CD4-positive, alpha-beta T cell treated with Interleukin-15 for 1 hour (primary cell): ENCODE measurements at places on chromosomes 5 and 9.
A peak's percentile ranks its signal among the peaks of the same experiment; 100 is the strongest.

DNA sequence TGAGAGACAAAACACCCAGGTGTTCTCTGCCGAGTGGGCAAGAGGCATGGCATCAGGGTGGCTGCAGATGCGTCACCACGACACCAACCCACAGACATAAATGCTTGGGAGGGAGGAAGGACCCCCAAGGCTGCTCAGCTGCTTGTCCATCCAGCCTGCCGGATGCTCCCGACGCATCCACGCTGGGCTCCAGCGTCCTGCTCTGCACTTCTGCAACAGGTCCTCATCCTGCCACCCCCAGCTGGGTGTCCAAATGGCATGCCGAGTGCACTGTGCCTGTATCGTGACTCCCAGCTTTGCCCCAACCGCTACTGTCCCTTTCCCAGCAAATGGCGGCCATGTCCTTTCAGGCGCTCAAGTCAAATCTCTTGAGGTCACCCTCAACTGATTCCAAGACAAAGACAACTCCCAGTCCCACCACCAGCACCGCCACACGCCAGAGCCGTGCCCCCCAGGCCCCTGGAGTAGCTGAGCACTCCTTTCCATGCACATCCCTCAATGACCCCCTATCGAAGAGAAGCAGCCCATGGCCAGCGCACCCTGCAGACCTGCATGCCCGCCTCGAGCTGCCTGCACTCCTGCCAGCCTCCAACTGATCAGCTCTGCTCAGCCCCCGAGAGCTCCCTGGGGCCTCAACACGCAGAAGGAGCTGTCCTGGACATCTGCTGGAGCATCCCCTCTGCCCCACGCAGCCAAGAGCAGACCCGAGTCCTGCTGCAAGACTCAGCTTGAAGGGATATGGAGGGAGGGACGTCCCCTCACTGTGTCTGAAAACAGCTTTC lies 116.7 kb downstream of the ROR2 start:
- DNase-seq, result no peak

DNA sequence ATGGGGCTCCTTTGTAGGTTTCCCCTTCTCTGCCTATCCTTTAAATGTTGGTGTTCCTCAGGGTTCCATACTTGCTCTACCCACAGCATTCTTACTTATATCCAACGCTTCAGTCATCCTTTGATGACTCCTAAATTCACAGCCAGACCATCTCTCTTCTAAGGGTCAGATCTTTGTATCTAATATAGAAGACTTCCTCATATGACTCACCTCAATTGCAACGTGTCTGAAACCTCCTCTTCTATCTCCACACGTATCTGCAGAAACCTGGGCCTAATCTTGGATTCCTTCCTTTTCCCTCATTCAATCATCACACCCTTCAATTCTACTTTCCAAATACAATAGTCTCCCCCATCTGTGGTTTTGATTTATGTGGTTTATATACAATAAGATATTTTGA lies 68.3 kb downstream of the HMGCR start:
- DNase-seq, result no peak

- DNase-seq, result no peak
These were observed 29.9 kb downstream of the NSD1 start for GRCh38 chr5:177163500-177163899.

- DNase-seq, result no peak
These were observed 235.7 kb downstream of the ENC1 start for GRCh38 chr5:74404574-74405508.

- no peak for DNase-seq
These were observed 175.3 kb downstream of the SLF1 start for GRCh38 chr5:94793816-94794198.

GRCh38 chr5:4737868-4738267 lies 402.3 kb upstream of the ADAMTS16 start:
- no peak for DNase-seq

- DNase-seq, result no peak
These were observed 90.3 kb downstream of the ADAMTSL1 start for GRCh38 chr9:18564018-18564880.

DNA sequence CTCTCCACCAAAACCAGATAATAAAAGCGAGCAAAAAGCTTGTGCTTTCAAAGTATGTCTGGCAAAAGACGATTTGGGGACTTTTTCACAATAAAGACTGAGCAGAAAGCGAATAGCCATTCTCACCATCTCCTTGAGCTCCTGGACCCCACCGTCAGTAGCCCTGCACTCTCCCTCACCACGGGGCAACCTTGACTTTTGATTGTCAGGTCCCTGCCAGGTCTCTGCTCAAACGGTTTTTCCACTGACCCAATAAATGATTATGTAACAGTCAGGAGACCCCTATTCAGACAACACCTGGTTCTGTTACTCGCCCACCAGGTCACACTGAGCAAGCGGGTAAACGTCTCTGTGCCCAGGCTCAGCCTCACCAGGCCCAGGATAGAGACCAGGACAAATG lies 131.3 kb downstream of the MVB12B start:
- DNase-seq, result no peak

- DNase-seq, result no peak
These were observed 3.0 kb upstream of the ADGRD2 start for GRCh38 chr9:124447297-124447661.

DNA sequence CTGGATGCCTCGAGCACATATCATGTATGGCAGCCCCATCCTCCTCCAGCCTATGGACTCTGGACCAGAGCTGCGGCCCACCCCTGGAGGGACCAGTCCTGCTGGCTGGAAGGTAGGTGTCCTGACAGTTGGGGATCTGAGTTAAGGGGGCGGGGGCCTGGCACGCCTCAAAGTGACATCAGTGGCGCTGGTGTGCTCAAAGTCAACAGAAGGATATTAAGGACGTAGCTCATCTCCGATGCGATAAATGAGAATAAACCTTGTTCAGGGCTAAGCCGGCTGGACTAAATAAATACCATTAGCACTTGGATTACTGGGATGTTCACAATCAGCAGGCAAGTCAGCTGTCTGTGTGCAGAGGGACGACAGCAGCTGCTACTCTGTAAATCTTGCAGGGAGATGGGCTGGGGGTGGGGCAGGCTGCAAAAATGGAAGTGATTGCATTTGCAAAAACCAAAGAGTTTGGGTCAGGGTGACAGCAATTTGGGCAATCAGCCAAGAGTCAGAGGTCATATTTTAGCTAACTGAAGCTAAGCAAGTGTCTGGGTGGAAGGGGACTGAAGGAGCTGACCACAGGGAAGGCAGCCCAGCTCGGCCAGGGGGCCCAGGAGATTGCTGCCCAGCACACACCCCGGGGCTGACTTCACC lies 80.0 kb upstream of the LRRTM2 start:
- no peak for DNase-seq

- no peak for DNase-seq
These were observed 118.6 kb upstream of the IL12B start for GRCh38 chr5:159448841-159449407.

- DNase-seq, result no peak
These were observed 1.7 kb upstream of the ALDH1B1 start for GRCh38 chr9:38390851-38391250.

DNA sequence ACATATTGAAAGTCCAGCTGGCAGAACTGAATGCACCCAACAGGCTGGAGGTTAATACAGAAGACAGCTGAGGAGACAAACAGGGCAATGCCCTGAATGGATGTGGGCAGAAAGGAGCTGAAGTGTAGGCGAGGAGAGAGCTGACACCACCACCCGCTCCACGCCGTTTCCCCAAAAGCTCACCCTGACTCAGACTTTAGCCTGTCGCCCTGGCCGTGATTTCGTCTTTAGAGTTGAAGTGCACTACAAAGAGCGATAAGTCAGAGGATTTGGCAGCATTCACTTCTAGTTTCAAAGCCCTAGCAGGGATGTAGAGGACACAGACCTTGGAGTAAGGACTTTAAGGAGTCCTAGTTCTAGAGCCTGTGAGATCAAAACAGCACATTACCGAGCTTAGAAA lies 2.2 kb upstream of the ERAP1 start:
- DNase-seq, result no peak

GRCh38 chr5:174625591-174626350 lies 98.6 kb upstream of the MSX2 start:
- no peak for DNase-seq

- DNase-seq, result no peak
These were observed 19.4 kb upstream of the C5orf63 start for GRCh38 chr5:127092690-127093089.

DNA sequence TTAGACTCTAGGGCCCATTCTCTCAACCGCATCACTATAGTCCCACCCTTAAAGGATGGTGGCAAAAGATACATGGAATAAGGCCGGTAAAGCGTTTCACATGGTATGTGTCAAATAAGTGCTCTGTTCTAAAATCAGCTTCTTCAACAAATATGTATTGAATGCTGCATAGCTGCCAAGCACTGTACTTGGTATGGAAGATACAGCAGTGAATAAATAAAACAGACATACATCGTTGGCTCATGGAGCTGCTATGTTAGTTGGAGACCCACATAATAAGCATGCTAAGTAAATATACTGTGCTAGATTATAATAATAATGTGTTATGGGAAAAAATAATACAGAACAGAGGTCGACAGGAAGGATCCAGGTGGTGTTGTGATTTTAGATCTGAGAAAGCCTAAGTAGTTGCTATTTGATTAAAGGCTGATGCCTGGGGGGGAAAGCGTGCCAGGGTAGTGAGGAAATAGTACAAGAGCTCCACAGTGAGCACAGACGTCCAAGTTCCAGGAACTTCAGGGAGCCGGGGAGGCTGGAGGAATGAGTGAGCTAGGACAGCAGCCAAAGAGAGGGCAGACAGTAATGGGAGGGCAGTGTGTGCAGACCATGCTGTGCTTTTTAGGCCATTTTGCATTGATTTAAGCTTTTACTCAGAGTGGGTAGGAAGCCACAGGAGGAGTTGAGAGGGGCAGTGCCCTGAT lies 93.7 kb downstream of the JAKMIP2 start:
- DNase-seq, result no peak

DNA sequence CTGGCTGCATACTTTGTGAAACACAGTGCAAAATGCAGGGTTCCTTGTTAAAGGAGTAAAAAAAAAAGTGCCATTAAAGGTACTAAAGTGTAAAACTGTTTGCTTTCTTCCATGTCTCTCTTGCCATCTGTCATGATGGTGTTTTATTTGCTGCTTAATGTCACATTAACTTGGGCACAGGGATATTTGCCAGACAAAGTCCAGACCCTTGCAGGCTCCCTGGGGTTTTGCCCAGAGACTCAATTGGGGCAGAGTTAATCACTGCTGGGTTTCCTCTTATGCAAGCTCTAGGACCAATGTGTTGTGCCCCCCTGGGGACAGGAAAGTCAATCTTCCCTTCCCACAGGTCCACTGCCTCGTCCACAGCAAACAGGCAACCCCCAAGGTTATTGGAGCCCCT lies 274.3 kb upstream of the SGCD start:
- DNase-seq, result no peak

DNA sequence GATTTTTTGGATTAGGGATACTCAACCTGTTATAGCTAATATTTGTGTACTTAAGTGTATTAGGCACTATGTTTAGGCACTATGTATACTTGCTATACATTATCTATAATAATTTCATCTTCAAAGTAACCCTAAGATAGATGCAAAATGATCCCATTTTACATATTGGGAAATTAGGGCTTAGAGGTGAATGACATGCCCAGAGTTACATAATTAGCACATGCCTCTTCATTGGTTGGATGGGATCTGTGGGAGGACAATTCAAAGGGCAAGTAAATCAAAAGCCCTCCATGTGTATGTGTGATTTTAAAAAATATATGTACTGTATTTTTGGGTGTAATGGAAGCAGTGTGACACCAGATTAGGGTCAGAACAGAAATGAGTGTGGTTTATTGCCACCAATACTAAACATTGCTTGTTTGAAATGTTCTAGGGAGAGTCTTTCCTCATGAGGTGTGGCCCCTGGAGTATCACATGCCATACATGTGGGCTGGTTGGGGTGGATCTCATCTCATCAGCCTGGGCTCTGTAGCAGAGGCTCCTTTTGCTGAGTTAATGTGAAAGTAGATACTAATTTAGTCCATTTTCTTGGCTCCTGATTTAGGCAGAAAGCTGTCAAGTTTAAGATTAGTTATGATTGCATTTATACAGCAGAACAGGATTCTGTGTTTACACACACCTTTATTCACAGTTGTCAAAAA lies 5.5 kb downstream of the C9orf85 start:
- no peak for DNase-seq

DNA sequence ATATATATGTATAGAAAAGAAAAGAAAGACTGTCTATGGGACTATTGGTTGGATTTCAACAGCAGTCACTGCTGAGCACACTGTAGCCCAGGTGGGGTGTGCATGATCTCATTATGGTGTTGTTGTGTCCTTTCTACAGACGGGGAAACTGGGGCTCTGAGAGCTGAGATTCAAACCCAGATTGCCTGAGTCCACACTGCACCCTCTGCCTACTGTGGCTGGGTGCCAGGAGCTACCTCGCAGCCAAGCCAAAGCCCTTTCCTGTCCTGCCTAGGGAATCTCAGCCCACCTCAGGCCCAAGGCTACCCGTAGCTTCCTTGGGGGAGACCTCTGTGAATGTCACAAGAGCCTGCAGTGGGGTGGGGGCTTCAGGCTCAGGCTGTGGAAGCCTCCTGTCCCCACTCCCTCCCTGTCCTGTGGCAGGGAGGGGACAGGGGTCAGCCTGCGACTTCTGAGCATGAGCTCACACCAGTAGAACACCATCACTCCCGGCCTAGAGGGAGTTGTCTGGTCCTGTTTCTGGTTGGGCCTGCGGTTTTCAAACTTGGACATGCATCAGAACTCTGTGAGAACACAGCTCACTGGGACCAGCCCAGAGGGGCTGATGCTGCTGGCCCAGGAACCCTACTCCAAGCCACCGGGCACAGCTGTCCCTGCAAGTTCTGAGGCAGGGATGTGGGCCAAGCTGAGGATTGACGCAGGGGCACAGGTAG lies 7.9 kb upstream of the NINJ1 start:
- DNase-seq, result no peak

DNA sequence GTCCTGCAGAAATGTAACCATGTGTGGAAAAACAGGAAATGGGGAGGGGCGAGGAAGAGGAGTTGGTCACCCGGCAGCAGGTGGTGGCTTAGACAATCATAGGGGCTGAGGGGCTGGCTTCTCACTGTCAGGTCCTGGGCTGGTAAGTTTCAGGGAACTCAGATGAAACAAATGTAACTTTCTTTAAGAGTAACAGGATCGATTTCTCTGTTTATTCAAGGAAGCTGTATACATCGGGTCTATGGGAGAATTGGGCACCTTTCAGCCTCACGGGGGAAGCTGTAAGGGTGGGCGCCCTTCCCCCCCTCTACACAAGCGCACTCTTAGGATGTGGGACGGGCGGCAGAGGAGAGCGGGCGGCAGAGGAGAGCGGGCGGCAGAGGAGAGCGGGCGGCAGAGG lies 104.3 kb upstream of the SIMC1 start:
- no peak for DNase-seq

GRCh38 chr9:93116072-93116961 lies 17.7 kb downstream of the NINJ1 start:
- peak; percentile 84 for DNase-seq

DNA sequence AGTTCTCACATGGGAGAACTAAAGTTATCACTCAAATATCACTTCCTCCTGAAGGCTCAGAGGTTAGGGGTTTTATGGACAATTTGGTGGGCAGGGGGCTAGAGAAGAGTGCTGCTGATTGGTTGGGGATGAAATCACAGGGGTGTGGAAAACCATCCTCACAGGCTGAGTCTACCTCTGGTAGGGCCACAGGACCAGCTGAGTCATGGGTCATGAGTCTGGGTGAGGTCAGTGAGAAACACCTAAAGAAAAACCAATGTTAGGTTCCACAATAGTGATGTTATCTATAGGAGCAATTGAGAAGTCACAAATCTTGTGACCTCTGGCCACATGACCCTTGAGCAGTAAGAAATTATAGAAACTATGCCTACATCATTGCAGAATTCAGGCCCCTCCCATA lies 203.3 kb upstream of the TARS1 start:
- no peak for DNase-seq
